ENCODE measurements at places on chromosomes 12 and 14. TPM values are rescaled to one million over a fixed set of nuclear protein-coding genes. Genes with fewer than 3 reads are reported as not detected.

DNA sequence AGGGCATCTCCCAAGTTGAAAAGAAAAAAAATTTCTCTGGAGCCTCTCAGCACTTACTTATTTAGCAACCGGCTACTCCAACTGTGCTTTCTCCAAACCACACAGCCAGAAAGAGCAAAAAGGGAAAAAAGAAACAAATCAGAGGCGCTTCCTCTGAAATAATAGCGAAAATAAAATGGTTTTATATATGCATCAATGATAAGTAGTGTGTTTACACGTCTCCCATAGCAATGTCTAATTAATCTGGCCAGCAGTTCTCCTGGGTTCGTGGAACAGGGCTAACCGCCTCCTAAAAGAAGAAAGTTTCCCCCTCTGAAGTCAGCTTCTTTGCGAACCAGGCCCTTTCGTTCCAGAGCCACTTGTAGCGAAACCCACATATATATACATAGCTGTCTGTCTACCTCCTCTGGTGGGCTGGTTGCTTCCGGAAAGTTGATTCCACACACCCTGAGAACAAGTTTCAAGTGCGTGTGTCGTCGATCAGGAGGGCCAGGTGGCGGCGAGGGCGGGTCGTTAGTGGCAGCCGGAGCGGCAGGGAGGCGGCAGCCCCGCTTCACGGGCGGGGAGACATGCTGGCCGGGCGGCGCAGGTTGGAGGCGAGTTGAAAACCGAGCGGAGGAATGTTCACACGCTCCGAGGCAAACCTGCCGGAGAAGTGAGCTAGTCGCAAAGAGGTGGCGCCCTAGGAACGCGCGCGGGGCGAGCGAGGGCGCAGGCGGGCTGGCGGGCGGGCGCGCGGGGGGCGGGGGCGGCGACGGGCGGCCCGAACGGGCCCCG lies 2.7 kb downstream of the PTHLH start:
- peak; percentile 48 for DNase-seq

- no peak for DNase-seq
Measured at GRCh38 chr12:108166505-108166904, 37.4 kb downstream of the WSCD2 start.

Gene PPP2R5C
- total RNA-seq: 60.8 TPM

Gene PMEL
- 5.4 TPM for total RNA-seq

Gene DPPA3
- total RNA-seq: not detected

Measured in left lobe of liver (tissue), 2 donors.